Stimulated activated CD8-positive, alpha-beta memory T cell treated with anti-CD3 and anti-CD28 coated beads, Interleukin-15, amount 100 ng/mL, for 4 hours (primary cell): ENCODE measurements at places on chromosomes 5 and 9.
A peak's percentile ranks its signal among the peaks of the same experiment; 100 is the strongest.

GRCh38 chr5:157917899-157918809 is 59.2 kb upstream of the CLINT1 start:
- no peak for DNase-seq

DNA sequence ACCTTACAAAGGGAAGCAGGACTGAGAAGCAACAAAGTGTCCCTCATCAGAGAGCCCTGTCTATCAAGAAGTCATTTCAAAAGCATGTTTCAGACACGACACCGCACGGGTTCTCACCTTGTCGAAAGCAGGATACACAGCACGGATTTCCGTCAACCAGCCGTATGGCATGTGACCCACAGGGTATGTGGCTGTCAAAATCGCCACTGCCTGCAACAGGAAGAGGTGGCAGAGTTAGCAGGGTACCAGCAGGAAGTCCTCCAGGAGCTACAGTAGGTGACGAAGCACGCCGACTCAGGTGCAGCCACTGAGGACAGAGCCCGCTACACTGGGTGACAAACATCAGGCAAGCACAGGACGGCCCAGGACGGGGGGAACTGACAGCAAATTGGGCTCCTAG is 81.2 kb downstream of the OTULIN start:
- peak; percentile 16 for DNase-seq

- DNase-seq: no peak
These were observed 14.4 kb upstream of the CCDC69 start for GRCh38 chr5:151238303-151238741.

DNA sequence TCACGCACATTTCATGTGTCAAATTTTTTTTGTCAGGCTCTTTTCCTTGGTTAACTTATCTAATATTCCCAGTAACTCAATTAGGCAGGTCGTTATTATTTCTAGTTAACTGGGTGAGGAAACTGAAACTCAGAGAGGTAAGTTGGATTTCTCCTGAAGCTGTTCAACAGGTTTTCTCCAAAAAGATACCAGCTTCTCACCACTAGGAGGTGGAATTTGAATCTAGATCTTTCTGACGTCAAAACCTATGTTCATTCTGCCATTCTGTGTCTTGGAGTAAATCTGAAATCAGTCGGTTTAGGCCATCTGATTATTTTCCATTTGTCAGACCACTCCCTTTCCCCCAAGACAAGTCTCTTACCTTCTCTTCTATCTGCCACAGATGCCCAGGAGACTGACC is 572.9 kb downstream of the ACTL7B start:
- DNase-seq: no peak

DNA sequence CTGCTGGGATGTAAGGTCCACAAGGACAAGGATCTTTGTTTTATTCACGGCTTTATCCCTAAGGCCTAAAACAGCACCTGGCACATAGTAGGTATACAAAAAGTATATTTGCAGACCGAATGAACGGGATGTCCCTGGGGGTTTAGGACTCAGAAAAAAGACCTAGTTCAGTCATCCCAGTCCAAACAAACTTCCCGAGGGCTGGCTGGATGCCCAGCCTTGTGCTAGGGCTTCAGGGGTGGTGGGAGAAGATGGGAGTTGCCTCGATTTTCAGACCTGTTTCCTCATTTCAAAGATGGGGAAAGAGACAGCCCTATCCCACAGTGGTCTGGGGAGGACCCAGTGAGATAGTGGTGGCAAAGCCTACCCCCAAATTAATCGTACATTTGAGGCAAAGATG is 3.0 kb upstream of the PROB1 start:
- no peak for DNase-seq

DNA sequence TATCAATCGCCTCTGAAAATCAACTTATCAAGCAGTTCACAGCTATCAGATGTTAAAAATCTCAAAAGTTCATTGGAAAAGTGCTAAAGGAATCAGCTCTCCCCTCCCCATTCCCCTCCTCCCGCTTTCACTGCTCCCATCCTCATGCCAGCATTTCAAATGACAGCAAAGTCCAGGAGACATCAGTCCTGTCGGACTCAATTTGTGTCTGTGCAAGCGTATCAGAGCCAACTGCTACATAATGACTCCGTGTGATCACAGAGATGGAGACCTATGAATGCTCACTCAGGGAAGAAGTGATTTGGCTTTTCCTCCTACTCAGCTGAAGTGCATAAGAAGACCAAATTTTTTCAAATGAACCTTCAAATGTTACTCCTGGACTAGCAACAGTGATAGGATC is 937.2 kb upstream of the DMAC1 start:
- DNase-seq: no peak

GRCh38 chr5:176526462-176526861 is 10.7 kb downstream of the RNF44 start:
- no peak for DNase-seq

- DNase-seq: no peak
These were observed 26.7 kb upstream of the AOPEP start for GRCh38 chr9:94699715-94700373.

- no peak for DNase-seq
These were observed 17.5 kb downstream of the LMX1B start for GRCh38 chr9:126631254-126631653.

GRCh38 chr5:159774476-159775031 is 141.7 kb upstream of the ADRA1B start:
- no peak for DNase-seq

GRCh38 chr9:71115448-71115975 is 5.9 kb downstream of the TRPM3 start:
- no peak for DNase-seq

- no peak for DNase-seq
These were observed 48.9 kb downstream of the FAM174A start for GRCh38 chr5:100584069-100584468.

DNA sequence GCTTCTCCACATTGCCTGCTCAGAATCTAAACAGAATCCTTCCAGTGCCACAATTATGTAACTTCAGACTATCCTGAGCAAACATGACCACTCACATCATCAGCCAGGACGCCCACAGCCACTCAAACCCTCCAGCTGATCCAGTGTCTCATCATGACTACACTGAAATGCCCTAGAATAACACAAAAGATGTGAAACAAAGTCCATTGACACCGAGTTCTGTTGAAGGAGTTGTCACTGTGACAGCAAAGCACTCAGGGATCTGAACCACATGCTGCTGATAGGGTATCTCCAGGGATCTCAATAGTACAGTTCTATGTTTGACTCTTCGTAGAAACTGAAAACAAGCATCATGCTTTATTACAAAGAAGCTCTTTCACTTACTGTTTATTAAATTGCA is 150.2 kb downstream of the GABBR2 start:
- no peak for DNase-seq

- no peak for DNase-seq
These were observed 53.0 kb downstream of the ACTBL2 start for GRCh38 chr5:57429513-57430120.

DNA sequence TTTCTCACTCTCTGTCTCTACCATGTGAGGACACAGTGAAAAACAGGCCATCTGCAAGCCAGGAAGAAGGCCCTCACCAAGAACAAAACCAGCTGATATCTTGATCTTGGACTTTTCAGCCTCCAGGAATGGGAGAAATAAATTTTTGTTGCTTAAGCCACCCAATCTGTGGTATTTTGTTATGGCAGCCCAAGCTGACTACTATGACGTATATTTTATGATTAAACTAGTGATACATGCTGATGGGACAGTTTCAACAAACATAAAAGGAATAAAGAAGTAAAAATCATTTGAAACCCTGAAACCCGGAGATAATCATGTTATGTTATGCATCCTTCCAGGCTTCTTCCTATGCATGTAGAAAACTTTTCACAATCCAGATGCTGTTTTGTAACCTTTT is 71.5 kb upstream of the ERBIN start:
- no peak for DNase-seq

DNA sequence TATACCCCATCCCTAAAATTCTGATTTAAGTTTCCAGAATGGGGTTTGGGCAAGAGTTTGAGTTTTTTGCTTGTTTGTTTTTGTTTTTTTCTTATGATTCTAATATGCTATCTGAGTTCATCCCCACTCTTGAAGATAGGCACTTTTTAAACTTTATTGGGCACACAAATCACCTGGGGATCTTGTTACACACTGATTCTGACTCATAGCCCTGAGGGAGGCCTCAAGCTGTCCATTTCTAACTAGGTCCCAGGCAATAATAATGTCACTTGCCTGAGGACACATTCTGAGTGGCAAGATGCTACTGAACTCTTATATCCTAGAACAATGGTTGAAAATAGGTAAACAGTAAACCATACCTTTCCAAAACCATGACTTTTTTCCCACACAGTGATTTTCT is 22.8 kb upstream of the ABLIM3 start:
- no peak for DNase-seq

DNA sequence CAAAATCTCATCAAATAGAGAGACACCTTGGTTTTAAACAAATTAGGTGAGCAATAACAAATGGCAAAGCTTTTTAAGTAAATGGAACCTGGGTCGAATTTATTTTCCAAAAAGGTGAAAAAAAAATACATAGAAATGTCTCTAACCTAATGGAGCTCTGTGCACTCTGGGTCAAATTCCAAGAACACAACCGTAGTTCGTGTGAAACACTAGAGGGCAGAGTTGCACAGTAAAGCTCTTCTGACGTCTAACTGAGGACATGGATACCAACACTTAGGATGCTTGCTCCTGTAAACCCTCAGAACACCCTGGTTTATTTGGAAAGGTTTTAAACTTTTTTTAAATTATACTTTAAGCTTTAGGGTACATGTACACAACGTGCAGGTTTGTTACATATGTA is 18.9 kb downstream of the MARCHF11 start:
- no peak for DNase-seq

DNA sequence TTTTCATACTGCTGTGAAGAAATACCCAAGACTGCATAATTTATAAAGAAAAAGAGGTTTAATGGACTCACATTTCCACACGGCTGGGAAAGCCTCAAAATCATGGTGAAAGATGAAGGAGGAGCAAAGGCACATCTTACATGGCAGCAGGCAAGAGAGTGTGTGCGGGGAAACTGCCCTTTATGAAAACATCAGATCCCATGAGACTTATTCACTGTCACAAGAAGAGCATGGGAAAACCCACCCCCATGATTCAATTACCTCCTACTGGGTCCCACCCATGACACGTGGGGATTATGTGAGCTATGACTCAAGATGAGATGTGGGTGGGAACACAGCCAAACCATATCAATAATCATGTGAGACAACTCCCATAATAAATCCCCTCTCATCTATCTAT is 8.7 kb downstream of the TTC39B start:
- DNase-seq: no peak

GRCh38 chr9:15227491-15227890 is 79.5 kb downstream of the TTC39B start:
- DNase-seq: no peak

- no peak for DNase-seq
These were observed 12.5 kb downstream of the AGXT2 start for GRCh38 chr5:35035271-35035670.

GRCh38 chr5:151742870-151743294 is 15.5 kb downstream of the ATOX1 start:
- DNase-seq: no peak

GRCh38 chr9:4831119-4831518 is 38.4 kb downstream of the RCL1 start:
- DNase-seq: no peak

DNA sequence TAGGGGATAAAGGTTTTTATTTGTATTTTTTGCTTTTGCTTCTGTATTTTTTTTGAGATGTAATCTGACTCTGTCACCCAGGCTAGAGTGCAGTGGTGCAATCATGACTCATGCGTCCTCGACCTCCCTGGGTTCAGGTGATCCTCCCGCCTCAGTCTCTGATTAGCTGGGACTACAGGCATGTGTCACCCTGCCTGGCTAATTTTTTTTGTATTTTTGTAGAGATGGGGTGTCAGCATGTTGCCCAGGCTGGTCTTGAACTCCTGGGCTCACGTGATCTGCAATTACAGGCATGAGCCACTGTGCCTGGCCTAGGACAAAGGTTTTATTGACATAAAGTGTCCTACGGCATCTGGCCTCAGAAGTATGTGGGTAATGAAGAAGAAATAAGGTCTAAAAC is 297.1 kb upstream of the C9orf72 start:
- no peak for DNase-seq

DNA sequence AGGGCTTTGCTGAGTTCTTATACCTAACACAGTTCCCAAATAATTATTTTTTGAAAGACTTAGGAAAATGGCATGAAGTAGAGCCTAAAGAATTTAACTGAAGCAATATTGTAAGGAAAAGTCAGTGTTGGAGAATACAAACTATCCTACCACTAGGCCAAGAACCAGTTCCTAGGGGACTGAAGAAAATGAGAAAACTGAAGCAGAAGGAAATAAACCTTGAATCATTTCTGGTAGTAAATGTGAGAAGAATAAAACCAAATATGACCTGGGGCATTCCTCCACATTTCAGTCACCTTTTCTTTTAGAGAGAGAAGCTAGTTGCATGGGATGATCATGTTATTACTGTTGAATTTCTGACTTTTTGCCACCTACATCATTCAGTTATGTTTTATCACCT is 1393.9 kb upstream of the C9orf72 start:
- DNase-seq: no peak

- DNase-seq: no peak
These were observed 21.2 kb downstream of the FYB1 start for GRCh38 chr5:39198127-39198526.
